ENCODE measurements at places on chromosomes 3 and 15.

DNA sequence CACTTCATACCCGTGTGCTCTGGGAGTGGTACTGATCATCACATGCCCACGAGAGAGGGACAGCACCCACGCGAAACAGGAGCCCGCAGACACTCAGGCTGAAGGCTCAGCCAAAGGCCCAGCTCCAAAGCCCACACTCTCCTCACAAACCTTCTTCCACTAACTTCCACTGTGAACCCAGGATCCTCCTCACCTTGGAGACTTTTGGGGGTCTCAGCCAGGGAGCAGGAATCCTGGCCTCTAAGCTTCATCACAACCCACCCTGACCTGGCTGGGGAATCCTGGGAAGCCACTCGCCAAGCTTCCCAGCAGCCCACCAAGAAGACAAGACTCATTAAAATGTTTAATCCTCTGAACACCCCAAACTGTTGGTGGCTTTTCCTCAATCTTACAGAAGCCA is 421.2 kb downstream of the OCA2 start:
- no peak for DNase-seq

DNA sequence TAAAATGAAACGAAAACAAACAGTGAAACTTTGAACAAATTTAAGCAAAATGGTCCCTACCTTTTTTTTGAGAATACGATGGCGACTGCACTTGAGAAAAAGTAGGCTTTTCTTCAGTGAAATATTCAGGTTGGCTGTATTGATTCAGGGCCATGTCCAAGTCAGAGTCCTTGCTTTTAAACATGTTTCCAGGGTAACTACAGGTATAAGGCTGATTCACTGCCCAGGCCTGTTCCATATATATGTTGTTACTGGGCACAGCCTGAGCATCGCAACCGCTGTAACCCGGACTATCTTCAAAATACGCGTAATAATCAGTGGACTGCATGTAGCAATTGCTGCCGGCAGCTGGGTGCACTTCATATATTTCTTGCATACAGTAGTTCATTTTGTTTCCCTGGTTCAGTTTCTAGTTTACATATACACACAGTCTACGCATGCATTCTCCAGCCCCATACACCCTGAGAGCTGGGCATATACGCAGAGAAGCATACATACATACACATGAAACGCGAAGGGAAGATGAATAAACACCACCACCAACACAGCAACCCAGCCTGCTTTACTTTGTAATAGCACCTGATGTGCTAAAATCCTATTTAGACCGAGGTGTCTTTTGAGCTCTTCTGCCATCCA is 220.0 kb downstream of the NR1D2 start:
- DNase-seq, result no peak

DNA sequence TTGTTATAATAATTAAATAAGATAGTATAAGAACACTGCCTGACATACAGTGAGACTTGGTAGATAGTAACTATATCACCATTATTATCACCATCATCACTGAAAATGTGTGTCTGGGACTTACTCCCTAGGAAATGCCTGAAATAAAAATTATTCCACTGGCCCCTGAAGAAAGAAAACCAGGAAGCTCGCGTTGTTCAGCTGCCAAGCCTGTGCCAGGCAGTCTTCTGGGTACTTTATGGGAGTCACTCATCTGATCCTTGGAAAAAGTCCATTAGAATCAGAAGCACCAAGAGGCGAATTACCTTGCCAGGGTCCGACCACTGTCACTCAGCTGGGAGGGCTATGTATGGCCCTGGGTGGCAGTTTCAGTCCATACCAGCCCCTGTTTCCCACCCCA is 220.3 kb upstream of the TPM1 start:
- no peak for DNase-seq

GRCh38 chr15:35756623-35757022 is 210.7 kb upstream of the DPH6 start:
- no peak for DNase-seq

- no peak for DNase-seq
These were observed 198.2 kb upstream of the ROBO2 start for GRCh38 chr3:76841747-76842146.

DNA sequence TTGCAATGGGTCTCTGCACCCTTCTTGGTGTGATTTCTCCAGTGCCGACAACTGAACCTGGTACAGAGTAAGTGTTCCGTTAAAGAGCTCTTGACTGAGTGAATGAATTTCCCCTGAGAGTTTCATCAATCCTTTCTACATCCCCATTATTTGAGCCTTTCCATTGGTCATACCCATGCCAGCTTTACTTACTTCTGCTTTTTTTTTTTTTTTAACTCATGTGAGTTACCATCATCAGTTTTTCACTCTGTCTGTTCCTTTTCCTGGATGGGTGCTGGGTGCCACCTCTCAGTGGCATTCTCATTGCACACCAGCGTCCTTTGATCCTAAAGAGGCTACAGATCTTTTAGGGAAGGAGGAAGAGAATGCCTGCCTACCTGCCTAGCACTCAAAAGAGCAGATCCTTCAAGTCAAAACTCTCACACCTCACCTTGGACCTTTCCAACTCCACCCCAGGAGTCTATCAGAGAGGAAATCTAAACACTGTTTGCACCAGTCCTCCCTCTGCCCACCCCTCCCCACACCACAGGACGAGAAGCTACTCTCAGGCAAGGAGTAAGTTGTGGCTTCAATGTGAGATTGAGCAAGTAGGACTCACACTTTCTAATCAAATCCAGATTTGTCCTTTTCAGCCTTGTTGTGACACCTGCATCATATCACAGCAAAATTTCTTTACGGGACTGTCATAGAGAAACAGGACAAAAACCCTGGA is 13.1 kb upstream of the USP3 start:
- DNase-seq, result no peak

DNA sequence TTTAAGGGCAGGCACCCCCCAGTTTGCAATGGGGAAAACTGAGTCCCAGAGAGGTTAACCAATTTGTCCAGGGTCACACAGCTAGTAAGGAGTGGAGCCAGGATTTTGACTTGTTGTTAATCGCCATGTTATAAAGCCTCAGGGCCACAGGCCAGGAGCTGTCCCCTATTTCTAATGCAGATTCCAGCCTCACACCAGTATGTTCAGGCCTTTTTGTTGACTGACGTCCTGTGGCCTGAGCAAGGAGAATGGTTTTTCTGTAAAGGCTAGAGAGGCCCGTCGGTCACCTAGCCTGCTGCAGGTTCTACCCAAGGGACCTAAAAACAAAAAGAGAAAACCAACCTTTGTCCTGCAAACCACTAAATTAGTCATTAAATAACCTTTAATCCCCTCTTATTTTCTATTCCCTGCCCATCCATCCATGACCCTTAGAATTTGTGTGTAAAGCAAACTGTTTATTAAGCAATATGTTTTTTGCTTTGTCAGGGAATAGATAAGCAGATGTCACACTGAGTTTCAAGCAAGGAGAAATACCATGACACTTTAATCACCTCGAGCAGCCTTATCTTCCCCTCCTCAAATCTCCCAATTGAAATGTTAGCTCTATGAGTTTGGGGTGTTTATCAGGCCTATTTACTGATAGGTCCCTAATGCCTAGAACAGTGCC is 14.1 kb downstream of the ACOX2 start:
- no peak for DNase-seq

DNA sequence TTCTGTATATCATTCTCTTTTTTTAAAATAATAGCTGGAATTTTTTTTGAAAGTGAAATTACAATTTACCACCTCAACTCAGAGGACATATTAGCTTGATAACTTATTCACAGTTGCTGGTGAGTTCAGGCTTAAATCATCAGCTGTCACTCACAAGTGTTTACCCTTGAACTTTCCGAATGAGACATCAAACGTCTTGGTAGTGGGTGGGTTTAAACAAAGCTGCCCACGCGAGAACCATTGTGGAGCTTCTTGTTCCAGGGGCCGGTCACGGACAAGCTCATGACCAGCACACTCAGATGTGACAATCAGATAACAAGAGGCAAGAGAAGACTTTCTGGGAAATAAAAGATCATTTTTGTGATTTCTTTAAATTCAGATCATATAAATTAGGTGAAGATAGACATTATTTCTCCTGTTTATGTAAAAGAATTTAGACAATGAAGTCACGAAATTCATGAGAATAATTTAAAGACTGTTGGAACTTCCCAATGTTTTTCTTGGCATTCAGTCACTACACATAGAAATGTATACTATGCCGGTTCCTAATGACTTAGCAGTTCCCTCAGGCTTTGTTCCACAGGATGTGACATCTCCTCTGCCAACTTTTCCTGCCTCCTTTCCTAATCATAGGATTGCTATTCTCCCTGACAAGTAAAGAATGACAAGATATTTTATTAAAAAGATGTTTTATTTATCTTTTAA is 29.3 kb downstream of the BTD start:
- no peak for DNase-seq

GRCh38 chr3:192397012-192397411 is 330.3 kb downstream of the FGF12 start:
- DNase-seq, result no peak

DNA sequence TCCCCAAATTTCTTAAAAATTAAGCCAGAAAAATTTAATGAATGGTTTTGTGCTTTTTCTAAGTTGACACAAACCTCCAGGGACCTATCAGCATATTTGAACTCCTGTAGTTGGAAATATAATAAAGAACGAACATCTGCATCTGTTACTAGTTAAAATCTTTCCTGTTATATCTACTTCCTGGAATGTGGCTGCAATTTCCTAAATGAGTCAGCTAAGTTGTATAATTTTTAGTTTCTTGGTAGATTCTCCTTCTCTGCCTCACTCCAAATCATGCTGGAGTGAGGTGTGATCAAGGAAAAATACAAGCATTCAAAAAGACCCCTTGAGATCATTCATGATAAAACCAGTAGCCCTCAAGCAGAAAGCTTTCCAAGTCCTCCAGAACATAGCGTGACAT is 106.2 kb upstream of the MCTP2 start:
- no peak for DNase-seq

GRCh38 chr3:43215663-43216275 is 70.6 kb upstream of the SNRK start:
- no peak for DNase-seq

- no peak for DNase-seq
These were observed 20.1 kb downstream of the CRYBG3 start for GRCh38 chr3:97841956-97842355.

GRCh38 chr15:75531041-75531450 is 48.1 kb downstream of the PTPN9 start:
- DNase-seq, result no peak

GRCh38 chr3:165641569-165642310 is 195.5 kb downstream of the BCHE start:
- DNase-seq, result no peak

GRCh38 chr3:40779039-40779438 is 254.3 kb downstream of the ZNF621 start:
- DNase-seq, result no peak

- no peak for DNase-seq
These were observed 53.7 kb downstream of the DHX30 start for GRCh38 chr3:47856669-47857068.

DNA sequence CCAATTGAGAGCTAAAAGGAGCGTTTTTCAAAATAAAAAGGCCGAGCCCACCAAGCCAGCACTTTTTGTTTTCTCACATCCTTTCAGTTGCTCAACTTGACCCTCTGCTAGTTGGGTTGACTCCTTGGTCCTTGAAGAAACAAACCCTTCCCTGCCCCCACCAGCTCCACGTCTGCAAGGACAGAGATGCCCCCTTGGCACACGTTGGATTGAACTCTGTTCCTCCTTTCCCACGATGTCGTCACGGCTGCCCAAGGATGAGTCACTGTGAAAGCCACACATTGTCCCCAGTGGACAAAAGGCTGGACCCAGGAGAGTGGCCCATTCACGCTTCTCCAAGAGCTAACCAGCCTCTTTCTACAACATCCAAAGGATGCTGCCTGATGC is 43.0 kb upstream of the SPATA12 start:
- no peak for DNase-seq

GRCh38 chr3:147200545-147200944 is 205.8 kb downstream of the ZIC4 start:
- no peak for DNase-seq

DNA sequence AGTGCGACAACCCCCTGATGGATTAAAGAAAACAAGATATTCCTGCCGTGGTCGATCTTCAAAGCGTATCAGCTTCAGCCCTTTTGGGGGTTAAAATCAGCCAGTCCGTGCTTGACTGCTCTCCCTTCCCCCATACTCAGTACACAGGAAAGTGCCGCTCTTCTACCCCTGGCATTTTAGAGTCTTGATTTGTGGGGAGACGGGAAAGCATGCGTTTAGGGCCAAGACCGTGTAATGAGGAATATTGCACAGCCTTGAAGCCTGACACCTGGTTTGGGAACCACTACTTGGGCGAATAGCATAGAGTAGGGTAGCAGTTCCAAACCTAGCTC is 540 bp upstream of the EDC3 start:
- DNase-seq, result no peak

DNA sequence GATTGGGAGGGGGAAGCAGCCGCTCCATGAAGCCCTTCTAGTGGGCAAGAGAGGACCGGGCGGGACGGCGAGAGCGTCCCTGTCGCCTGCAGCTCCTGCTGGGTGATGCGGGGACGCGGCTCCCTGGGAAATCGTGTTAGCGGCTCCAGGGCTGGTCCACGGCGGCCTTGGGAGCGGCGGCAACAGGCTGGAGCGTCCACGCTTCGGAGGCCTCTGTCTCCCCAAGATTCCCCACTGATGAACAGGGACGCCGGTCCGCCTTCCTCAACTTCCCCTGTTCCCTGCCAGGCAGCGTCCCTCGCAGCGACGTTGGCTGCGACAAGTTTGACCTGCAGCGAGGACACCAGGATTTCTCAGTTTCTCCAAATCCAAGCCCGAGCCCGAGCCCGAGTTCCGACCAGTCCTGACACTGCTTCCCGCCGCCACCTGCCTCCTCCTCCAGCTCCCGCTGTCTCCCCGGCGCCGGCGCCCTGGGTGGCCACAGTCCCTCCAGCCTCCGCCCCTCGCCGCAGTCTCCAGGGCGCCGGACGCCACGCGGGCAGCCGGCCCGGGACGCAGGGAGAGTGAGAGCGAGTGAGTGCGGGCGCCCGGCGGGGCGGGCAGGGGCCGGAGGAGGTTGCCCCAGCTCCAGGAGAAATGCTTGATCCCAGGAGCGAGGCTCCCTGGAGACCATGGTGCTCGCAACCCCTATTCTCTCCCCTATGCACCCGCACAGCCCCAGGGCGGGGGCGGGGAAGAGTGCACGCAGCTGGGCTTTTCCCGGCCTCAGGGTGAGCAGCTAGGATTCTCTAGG is 78.1 kb upstream of the RNF7 start:
- no peak for DNase-seq

DNA sequence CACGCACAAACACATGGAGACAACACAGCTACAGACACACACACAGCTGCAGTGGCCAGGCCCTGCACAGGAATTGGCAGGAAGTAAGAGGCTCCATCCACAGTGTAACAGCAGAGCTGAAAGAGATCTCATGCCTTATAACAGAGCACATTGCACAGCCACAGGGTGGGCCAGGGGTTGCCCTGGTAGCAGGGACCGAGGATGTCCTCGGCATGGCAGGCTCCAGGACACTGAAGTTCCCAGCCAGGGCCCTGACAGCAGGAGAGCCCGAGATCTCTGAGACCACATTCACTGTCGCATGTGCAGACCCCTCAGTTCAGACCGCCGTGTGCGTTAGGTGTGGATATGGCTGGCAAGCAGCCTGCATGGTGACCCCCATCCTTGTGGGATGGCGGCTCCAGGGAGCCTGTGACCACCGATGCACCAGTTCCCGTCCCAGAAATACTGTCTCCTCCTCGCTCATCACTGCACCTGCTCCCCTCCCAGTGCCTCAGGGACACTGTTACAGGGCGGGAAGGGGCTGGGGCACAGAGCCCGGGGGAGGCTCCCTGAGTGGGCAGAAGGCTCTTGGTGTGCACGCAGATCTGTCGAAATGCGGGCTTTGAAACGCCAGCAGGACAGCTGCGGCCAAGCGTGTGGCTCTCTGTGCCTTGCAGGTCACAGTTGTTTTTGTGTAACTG is 1.5 kb upstream of the OCA2 start:
- no peak for DNase-seq

GRCh38 chr3:7854266-7854665 is 647.4 kb upstream of the LMCD1 start:
- no peak for DNase-seq

GRCh38 chr15:77064063-77064462 is 6.8 kb downstream of the TSPAN3 start:
- DNase-seq, result no peak

Data from stimulated activated CD8-positive, alpha-beta memory T cell treated with anti-CD3 and anti-CD28 coated beads, Interleukin-15, amount 100 ng/mL, for 48 hours (primary cell).